ENCODE measurements at places on chromosomes 11 and 22. TPM values are rescaled to one million over a fixed set of nuclear protein-coding genes. Genes with fewer than 3 reads are reported as not detected.

The NUMA1 gene
- total RNA-seq, result 310 TPM

- DNase-seq, result no peak
These were observed 106.3 kb upstream of the PITPNB start for GRCh38 chr22:28025333-28025732.

DNA sequence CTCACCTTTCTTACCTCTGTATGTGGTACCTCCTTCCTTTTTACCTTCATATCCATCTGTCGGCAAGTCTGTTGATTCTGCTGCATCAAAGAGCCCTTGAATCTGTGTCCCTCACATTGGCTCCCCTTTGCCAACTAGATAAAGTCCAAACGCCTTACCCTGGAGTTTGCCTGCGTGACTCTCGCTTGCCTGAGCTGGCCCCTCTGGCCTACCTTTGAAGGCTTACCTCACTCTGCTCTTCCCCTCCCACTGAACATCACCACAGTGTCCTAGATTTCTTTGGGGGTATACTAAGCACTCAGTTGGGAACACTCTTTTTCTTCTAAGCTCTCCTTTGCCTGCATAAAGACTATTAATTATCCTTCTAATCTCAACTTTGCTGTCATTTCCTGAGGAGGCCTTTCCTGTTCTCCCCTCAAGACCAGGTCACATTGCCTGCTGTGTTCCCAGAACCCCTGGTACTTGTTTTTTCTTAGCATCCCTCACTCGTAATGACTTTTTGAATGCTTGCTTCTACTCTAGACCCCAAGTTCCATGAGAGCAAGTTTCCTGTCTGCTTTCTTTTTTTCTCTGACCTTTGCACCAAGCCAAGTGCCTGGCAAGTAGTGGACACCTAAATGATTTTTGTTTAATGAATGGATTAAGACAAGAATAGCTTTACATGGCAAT lies 67.8 kb upstream of the ADORA2A start:
- DNase-seq, result no peak

DNA sequence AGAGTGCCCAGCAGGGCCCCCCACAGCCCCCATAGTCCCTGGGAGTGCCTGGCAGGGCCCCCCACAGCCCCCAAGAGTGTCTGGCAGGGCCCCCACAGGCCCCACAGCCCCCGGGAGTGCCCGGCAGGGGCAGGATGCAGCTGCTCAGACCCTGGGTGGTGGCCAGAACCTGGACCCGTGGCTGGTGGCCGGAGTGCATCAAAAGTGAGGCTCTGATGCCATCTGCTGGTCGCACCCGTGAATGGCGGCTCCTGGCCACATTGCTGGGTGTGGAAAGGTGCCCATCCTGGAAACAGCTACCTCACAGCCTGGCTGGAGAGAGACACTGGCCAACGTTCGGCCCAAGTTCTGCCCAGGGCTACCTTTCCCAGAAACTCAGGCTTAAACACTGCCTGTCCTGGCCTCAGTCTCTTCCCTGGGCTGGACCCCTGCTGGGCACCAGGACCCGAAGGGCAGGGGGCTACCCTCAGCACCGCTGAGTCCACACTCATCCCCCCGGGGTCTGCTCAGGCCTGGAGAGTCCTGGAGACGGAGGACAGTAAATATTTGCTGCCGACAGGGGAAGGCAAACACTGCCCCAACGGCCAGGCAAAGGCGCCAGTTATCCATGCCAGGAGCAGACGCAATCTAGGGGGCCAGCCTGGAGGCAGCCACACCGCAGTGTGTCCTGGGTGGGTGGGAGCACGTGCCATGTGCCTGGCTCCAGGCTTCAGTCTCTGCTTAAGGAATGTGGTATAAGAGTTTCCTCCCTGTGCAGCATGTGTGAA lies 4.4 kb downstream of the INS start:
- no peak for DNase-seq

GRCh38 chr11:134531327-134532130 lies 119.5 kb upstream of the B3GAT1 start:
- no peak for DNase-seq

The SNAP29 gene
- 30.9 TPM for total RNA-seq

The FAM180B gene
- total RNA-seq, result 0.80 TPM

- no peak for DNase-seq
These were observed 90.5 kb downstream of the UBASH3B start for GRCh38 chr11:122746050-122746478.

- DNase-seq, result no peak
These were observed 4.8 kb downstream of the PPME1 start for GRCh38 chr11:74175920-74176319.

DNA sequence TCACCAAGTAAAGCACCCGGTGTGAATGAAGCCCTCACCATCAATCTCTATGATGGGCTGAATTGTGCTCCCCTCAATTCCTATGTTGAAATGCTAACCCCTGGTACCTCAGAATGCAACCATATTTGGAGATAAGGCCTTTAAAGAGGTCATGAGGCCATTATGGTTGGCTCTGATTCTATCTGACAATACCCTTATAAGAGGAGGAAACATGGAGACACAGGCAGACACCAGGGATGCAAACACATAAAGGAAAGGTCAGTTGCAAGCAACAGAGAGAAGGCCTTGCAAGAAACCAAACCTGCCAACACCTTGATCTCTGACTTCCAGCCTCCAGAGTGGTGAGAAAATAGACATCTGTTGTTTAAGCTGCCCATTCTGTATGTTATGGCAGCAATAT lies 13.3 kb upstream of the ZNF280A start:
- DNase-seq, result no peak

DNA sequence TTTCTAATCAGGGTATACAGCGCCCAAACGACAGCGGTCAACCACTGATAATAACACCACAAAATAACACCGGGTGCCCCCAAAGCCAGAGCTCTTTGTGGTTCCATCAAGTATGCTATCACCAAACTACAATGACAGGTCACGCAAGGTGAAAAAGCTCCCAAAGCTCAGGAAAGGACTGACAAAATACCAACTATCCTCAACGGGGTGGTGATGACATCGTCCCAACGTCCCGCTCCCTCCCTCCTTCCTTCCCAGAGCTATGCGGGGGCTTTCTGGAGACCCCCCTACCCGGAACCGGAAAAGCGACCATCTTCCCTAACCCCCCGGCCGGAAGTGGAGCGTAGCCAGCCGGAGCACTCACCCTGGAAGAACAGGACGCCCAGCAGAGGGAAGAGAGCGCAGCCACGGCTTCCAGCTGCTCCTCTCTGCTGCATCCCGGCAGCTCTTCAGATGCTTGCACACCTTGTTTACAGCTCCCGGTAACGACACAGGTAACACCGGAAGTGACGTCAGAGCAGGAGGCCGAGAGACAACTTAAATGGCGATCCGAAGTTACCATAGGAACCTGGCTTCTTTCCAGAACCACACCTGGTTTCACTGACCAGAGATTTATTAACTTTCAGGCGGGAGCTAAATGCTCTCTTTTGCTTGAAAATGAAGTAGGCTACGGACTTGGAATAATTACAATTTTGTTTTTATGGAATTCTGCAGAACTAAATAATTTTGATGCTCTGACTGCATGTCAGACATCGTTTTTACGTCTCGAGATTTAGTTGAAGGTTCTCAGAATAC lies at the start of gene MPZL3:
Gene MPZL3 (minus strand): TSS at position 508 of the 795 bp plus-strand sequence. CDS start 71 bp downstream, at position 437.
- no peak for DNase-seq

The SMIM35 gene
- total RNA-seq, result not detected

- DNase-seq, result no peak
These were observed 43.6 kb upstream of the FIBIN start for GRCh38 chr11:26950260-26950719.

The ASCC2 gene
- 20.5 TPM for total RNA-seq

The ACCS gene
- total RNA-seq, result 19.1 TPM

DNA sequence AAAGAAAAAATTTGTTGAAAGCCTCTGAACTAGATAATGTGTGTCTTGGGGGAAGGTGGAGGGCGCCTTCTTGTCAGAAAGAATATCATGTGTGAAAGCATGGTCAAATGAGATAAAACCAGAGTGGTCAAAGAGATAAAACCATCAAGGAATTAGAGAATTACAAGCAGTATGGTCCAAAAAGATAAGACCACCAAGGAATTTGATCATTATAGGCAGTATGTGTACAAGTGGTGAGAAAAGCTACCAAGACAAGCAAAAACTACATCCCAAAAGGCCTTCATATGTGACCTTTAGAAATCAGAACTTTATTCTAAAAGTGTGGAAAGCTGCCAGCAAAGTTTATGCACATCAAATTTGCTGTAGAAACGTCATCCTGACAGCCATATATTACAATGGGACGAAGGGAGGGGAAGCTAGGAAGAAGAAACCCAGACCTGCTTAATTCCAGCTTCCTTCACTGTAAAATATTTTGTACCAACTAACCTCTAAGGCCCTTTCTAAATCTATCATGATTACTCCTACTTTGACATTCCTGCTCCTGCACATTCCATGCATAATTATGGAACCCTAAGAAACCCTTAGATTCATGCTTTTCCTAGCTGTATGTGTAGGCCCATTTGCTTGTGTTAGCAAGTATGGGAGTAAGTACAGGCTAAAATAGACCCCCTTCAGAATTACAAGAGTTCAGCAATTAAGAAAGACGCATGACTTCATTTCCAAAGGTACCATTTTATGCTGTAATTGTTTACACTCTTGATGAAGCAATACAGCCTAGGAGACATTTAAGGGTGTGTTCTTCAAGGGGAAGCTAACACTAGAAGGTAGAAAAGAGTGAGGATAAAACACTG lies 51.6 kb downstream of the LGR4 start:
- DNase-seq, result no peak

GRCh38 chr11:83222499-83222898 lies 29.0 kb downstream of the ANKRD42 start:
- no peak for DNase-seq

The CWC15 gene
- total RNA-seq, result 27.6 TPM

The ANO5 gene
- 17.5 TPM for total RNA-seq
